ENCODE measurements at places on chromosomes 3 and 15.

- no peak for DNase-seq
Observed at GRCh38 chr3:124048967-124049798, 57.3 kb upstream of the ROPN1 start.

DNA sequence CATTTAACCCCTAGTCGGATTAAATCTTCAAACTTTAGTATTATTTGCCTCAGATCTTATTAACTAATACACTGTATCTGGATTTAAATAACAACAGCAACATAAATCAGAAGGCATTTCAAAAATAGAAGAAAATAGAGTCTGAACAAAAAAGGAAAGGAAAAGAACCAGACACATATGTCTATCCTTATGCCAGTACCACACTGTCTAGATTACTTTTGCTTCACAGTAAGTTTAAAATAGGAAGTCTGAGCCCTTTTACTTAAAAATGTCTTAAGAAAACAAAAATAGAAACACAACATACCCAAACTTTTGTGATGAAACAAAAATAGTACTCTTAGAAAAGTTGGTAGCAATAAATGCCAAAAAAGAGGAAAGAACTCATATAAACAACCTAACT, 1615.8 kb downstream of the SI start:
- DNase-seq = no peak

GRCh38 chr3:71104121-71104541, 479.4 kb downstream of the FOXP1 start:
- no peak for DNase-seq

DNA sequence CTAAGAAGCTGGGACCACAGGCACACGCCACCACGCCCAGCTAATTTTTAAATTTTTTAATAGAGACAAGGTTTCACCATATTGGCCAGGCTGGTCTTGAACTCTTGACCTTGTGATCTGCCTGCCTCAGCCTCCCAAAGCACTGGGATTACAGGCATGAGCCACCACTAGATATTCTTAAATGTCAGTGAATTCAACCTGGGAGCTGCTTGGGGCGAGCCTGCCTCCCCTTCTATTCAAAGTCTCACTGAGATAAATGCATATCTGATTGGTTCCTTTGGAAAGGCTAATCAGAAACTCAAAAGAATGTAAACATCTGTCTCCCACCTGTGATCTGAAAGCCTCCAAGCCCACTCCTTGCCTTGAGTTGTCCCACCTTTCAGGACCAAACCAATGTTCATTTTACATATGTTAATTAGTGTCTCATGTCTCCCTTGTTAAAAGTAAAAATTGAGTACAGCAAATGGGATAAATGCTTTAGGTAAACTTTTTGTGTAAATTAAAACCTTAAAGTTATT, 15.0 kb downstream of the CYP11A1 start:
- no peak for DNase-seq

GRCh38 chr3:8282541-8283165, 219.0 kb upstream of the LMCD1 start:
- no peak for DNase-seq

GRCh38 chr3:113255100-113255853, 43.9 kb downstream of the BOC start:
- DNase-seq = no peak

- no peak for DNase-seq
Observed at GRCh38 chr3:189833996-189834395, 202.8 kb downstream of the TP63 start.

- DNase-seq = no peak
Observed at GRCh38 chr3:52065264-52065756, 8.9 kb upstream of the DUSP7 start.

GRCh38 chr3:138188013-138188730, 1.1 kb downstream of the ARMC8 start:
- DNase-seq = no peak

DNA sequence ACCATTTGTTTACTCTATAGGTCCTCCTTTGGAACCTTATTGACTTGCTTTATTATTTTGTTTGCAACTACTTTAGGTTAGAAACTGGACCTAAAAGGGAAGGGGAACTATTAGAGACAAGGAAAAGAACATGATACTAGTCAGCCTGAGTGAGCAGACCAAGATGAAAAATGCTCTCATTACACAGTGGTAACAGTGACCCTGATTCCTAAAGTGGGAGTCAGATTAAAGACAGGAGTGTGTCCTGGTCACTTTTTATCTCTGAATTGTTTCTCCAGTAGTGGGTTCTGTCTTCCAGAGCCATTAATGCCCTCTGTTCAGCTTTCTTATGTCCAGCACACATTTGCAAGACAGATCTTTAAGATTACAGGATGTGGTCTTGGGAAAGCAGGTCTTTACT, 124.1 kb downstream of the TMEM108 start:
- DNase-seq = no peak

DNA sequence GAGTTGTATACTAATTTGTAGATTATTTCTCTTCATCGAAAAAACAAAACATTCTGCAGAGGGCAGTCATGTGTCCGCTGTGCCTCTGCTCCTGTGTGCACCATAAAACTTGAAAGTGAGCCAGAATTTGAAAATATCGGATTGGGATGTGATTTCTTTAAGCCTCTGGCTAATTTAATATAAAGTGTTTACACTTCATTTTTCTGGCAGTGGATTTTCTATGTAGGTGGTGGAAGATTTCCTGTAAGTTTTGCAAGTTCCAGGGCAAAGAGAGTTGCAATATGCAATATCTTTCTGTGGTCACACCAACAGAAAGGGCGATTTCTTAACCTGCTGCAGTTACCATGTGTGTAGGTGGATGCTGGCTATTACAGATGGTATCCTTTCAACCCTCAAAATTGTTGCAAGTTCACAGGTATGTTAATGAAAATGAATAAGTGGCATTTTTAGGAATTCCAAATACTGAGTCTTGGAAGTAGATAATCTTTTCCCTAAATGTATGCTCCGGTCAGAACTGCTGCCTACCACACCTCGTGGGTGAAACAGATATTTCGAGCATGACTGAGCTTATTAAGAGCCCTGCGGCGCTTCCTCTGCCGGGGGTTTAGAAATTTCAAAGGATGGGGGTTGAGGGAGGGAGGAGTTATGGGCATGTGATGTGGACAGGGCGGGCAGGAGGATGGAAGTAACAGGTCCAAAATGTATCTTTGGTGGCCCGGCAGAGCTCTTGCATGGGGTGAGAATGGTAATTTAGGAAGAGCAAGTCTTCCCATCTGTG, 134.0 kb downstream of the PGPEP1L start:
- no peak for DNase-seq

GRCh38 chr3:129449279-129450115, 9.5 kb downstream of the IFT122 start:
- no peak for DNase-seq

- no peak for DNase-seq
Observed at GRCh38 chr15:100694381-100695021, 92.1 kb downstream of the ASB7 start.

- no peak for DNase-seq
Observed at GRCh38 chr15:89401631-89402517, 67.2 kb upstream of the POLG start.

DNA sequence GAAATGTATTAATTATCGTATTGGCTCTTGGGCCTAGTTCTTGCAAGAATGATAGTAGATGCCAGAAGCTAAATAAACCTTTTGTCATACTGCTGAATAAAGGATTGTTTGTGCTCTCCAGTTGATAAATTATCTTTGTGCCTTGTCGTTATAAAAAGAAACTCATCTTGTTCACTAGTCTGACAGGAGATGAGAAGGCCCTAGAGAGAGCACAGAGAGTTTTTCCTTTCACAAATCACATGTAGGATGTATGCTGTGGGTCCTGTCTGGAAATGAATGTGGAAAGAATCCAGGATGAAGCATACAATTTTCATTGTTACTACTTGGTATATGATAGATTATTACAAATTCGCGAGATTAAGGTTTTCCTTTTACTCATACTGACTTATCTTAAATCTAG, 113.0 kb downstream of the NLGN1 start:
- no peak for DNase-seq

GRCh38 chr3:43014241-43014640, 35.1 kb downstream of the GASK1A start:
- no peak for DNase-seq

GRCh38 chr3:174268586-174268985, 590.5 kb upstream of the NAALADL2 start:
- no peak for DNase-seq

GRCh38 chr3:143135150-143135549, 15.6 kb downstream of the CHST2 start:
- no peak for DNase-seq

GRCh38 chr15:89035658-89036057, 52.6 kb upstream of the ABHD2 start:
- DNase-seq = no peak

GRCh38 chr3:98536456-98537017, 4.8 kb downstream of the GPR15 start:
- no peak for DNase-seq

DNA sequence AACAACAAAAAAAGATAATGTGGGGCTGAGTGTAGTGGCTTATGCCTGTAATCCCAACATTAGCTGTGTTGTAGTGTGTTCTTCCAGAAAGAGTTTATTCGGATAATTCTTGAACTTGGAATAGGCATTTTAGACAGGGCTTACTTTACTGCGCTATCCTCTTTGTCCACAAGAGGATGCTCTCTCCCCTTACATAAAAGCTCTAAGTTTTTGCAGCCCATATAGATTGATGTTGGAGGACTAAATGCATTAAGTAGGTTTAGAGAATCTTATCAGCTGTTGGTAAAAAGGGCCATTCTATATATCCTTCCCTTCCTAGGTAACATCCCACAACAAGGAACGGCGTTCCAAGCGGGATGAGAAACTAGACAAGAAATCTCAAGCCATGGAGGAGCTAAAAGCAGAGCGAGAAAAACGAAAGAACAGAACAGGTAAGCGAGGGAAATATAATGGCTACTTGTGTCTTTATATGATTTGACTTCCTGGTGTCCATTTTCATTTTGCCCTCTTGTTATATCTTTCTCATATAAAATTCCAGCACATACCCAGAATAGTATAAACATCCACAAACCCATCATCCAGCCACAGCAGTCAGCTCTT, 27.8 kb upstream of the ITPKA start:
- no peak for DNase-seq

DNA sequence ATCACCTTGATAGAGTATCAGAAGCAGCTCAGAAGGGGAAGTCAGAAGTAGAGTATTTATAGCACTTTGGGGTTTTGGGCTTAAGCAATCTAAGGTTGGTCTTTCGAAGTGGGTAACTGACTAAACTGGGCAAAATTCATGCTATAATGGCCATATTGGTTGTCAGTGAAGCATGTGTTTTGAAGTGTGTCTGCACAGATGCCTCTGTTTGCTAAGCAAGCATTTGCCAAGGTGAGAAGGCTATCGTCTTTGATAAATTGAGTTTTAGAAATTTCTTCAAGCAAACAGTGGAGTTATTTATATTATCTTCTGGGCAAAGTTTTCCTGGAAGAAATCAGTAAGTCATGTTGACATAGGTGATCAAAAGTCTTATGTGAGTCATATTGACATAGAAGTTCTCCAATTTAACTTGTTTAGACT, 412.8 kb upstream of the TGFBR2 start:
- DNase-seq = no peak

- DNase-seq = no peak
Observed at GRCh38 chr3:106004826-106005225, 136.0 kb upstream of the CBLB start.

- no peak for DNase-seq
Observed at GRCh38 chr3:23580096-23580713, 225.6 kb upstream of the UBE2E1 start.

GRCh38 chr3:20041197-20041780, 1.0 kb downstream of the KAT2B start:
- DNase-seq = peak; percentile 56

GRCh38 chr15:39699516-39700374, 82.9 kb downstream of the FSIP1 start:
- DNase-seq = no peak

DNA sequence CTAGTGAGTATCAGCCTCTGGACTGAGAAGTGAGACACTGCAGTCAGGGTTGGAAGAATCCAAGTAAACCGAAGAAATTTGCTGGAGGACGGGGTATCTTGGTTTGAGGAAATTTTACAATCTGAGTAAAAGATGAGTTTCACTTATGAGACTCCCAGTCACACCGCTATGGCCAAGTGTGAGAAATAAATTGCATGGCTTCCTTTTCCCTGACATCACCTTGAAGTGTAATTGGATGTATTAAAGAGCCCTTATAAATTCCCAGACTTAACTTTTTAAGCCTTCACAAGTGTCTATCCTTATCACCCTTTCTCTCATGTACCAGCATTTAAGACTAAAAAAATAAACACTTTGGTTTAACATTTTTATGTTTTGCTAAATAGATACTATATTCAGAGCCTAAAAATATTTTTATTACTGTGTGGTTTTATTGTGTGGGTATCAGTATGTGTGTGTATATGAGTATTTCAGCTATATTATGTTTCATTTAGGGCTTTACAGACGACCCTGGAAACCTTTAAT, 23.8 kb downstream of the USP3 start:
- no peak for DNase-seq

DNA sequence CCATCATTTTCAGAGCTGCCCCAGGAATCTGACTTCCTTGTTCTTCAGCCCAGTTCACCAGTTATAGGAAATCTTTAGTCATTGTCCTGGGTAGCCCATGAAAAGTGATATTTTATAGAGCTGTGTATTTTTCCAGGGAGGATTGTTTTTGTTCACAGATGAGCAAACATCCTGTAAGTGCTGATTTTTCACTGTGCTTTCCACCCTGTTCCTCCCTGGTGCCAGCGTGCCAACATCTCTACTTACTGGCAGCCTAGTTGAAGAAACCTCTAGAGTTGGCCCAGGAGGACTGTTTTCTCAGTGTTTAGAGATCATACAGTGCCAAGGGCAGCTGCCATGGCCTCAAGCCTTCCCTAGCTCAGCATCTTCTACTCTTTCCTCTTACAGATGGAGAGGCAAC, 41.3 kb downstream of the ST6GAL1 start:
- DNase-seq = no peak

- DNase-seq = no peak
Observed at GRCh38 chr3:100834332-100834731, 125.0 kb downstream of the TFG start.

- DNase-seq = no peak
Observed at GRCh38 chr15:93250209-93250608, 161.2 kb upstream of the RGMA start.

GRCh38 chr3:138862924-138863775, 28.4 kb upstream of the PIK3CB start:
- no peak for DNase-seq
